Prostate gland (tissue), 2 donors: ENCODE measurements at places on chromosomes 2 and 18. TPM values are rescaled to one million over a fixed set of nuclear protein-coding genes. Genes with fewer than 3 reads are reported as not detected.

DNA sequence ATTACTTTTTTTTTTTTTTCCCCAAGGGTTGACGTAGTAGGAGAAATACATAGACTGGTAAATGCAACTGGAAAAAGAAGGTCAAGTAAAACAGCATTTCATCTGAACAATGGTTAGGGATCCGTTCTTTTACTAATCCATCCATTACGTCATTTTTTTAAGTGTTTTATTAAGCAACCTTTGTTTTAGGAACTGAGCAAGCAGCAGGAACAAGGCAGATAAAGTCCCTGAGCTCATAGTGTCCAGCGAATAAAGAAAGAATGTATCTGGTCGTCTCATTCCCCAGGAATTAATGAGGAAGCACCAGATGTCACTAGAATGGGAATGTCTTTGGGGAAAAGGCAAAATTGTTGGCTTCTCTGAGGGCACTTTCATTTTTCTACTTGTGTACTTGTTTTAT is 842.4 kb downstream of the TDRD15 start:
- no peaks in the 10 kb centered on the region for H3K27me3 ChIP-seq
- no peaks in the 10 kb centered on the region for H3K4me1 ChIP-seq
- no peak overlapping the region for H3K4me3 ChIP-seq
- DNase-seq, result no peak

GRCh38 chr2:153232464-153232863 is 246.1 kb downstream of the RPRM start:
- H3K27ac ChIP-seq, result no peak overlapping the region
- no peak overlapping the region for H3K4me3 ChIP-seq
- no peaks in the 10 kb centered on the region for H3K36me3 ChIP-seq

GRCh38 chr2:181822097-181822496 is 69.4 kb upstream of the ITPRID2 start:
- no peak overlapping the region for H3K27ac ChIP-seq
- no peak overlapping the region for H3K4me3 ChIP-seq
- H3K36me3 ChIP-seq, result no peaks in the 10 kb centered on the region
- no peak for DNase-seq

DNA sequence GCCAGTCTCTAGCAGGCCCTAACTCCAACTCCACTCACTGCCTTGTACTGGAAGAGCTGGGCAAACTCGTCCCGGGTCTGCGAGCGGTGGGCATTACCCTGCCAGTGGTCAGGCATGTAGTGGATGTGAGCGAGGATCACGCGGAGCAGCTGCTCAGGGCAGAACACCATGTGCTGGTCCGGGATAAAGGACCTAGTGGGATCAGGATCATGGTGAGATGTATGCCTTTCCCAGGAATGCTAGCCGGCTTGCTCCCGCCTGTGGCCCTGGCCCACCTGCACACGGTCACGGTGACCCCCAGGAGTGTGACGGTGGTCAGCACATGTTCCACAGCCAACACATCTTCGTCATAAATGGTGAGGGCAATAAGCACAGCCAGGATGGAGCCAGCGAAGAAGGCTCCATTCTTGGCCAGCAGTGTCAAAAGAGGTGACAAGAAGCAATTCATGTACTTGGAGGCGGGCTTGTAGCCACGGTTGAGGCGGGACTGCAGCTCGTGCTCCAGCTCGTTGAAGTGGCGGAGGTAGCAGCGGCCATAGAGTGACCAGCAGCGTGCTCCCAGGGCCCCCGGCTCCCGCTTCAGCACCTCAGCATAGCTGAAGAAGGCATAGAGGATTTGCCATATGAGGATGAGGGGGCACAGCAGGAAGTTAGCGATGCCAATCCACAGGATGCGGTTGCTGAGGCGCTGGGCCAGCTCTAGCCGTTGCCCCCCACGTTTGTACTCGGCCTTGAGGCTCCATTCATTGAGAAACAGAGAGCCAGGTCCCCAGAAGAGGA is 5.3 kb upstream of the ABCB6 start:
- peaks cover 11% of the 10 kb centered on the region for H3K4me1 ChIP-seq
- peaks cover 26% of the 10 kb centered on the region for H3K36me3 ChIP-seq
- H3K27me3 ChIP-seq, result no peaks in the 10 kb centered on the region
- no peak for DNase-seq
- no peak overlapping the region for H3K27ac ChIP-seq

DNA sequence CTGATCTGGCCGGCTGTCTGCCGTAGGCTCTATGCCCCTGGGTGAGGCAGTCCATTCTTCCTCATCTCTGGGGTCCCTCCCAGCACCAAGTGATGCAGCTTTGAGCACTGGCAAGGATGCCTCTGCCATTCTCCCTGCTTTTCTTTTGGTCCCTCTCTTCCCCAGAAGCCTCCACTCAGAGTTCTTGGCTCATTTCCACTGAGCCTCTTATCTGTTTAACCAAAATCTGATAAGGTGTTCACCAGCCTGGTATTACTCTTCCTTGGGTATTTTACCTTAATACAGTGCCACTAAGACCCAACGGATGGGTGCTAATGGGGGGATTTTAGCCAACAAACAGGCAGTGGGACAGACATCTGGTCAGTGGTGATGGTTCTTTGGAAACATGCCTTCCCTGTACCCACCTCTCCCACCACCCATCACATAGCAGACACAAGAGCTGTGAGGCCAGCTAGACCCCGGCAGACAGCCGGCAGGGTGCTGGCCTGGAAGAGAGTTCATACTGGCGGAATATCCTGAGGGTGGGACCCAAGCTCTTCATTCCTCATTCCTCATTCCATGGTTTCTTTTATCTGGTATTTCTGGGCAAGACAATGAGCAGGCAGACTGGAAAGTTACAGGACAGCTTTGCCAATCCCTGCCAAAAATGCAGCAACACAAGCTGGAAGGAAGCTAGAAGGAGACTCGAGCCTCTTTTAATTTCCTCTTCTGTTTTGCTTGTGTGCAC is 34.6 kb downstream of the ZBTB7C start:
- DNase-seq, result no peak
- H3K4me3 ChIP-seq, result no peak overlapping the region

GRCh38 chr2:97766567-97766966 is 53.2 kb downstream of the ZAP70 start:
- H3K27ac ChIP-seq, result no peak overlapping the region
- H3K4me1 ChIP-seq, result no peaks in the 10 kb centered on the region
- H3K27me3 ChIP-seq, result no peaks in the 10 kb centered on the region

DNA sequence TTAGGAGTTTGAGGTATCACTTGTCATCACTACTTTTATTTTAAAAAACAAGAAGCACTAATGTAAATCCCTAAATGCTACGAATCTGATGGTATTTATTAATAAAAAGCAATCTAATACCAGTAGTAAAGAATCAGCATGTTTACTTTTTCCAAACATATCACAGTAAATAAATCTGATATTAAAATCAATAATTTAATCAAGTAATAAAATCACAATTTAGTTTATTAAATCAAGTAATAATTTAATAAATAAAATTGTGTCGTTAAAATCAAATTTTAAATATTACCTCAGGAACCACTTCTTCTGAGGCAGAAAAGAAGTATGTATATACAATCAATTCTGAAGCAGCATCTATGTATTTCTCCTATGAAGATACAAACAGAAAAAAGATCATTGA is 18.0 kb downstream of the TMX3 start:
- H3K4me1 ChIP-seq, result no peaks in the 10 kb centered on the region
- H3K27ac ChIP-seq, result no peak overlapping the region
- H3K36me3 ChIP-seq, result peaks cover 4% of the 10 kb centered on the region
- no peaks in the 10 kb centered on the region for H3K27me3 ChIP-seq

- H3K4me3 ChIP-seq, result no peak overlapping the region
- no peaks in the 10 kb centered on the region for H3K4me1 ChIP-seq
- H3K36me3 ChIP-seq, result no peaks in the 10 kb centered on the region
These were observed 226.3 kb upstream of the SPHKAP start for GRCh38 chr2:228407821-228408220.

DNA sequence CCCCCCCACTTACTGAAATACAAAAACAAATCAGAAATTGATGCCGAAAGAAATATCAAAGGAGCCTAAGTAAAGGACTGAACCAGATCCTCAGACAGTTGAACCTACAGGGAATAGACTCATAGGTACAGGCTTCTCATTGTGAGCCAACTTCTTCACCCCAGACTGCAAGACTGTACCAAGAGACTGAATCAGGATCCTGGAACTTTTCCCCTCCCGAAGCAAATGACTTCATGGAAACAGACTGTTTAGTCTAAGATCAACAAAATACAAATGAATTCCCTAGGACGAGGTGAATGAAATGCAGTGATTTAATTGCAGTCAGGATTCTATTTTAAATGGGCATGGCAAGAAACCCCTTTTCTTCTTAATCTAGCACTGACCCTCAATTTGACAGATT is 53.6 kb upstream of the RNF152 start:
- no peak overlapping the region for H3K27ac ChIP-seq
- no peak for DNase-seq
- no peaks in the 10 kb centered on the region for H3K27me3 ChIP-seq
- H3K36me3 ChIP-seq, result no peaks in the 10 kb centered on the region
- H3K4me1 ChIP-seq, result no peaks in the 10 kb centered on the region

DNA sequence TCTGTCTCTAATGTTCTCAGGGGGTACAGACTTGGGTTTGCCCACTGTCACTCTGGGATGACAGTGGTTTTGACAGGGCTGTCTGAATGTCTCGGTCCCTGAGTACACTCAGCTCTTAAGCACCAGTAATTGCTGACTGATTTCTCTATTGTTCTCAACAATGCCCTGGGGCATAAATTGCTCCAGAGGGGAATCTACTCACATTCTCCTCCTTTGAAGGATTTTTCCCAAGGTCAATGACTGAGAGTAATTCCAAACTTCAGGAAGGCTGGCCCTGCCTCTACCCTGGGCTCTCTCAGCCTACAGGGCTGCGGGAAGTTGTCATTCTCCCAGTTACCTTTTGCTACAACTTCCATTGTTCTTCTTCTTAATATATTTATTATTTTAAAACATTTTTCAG is 36.5 kb downstream of the MC2R start:
- H3K36me3 ChIP-seq, result no peaks in the 10 kb centered on the region
- no peaks in the 10 kb centered on the region for H3K27me3 ChIP-seq
- no peak overlapping the region for H3K27ac ChIP-seq
- DNase-seq, result no peak
- H3K4me3 ChIP-seq, result no peak overlapping the region
- no peaks in the 10 kb centered on the region for H3K4me1 ChIP-seq

TTR gene
- total RNA-seq, result not detected

FAM110C gene
- 17.7 TPM for total RNA-seq

ANKRD62 gene
- not detected for total RNA-seq

POLE4 gene
- 21.9 TPM for total RNA-seq

DSG4 gene
- total RNA-seq, result 0.68 TPM

EDAR gene
- 0.46 TPM for total RNA-seq

ARHGAP28 gene
- total RNA-seq, result 20.3 TPM

CCDC195 gene
- total RNA-seq, result not detected
